Airway epithelial cell (primary cell): ENCODE measurements at places on chromosomes 6 and 20. TPM values are rescaled to one million over a fixed set of nuclear protein-coding genes. Genes with fewer than 3 reads are reported as not detected.

CLDN20 gene
- total RNA-seq, result 0.14 TPM in 1 of 2 replicates, not detected in the other

PARD6B gene
- 2.0 and 4.3 TPM in 2 replicates for total RNA-seq

NRSN2 gene
- total RNA-seq, result 15.1 and 18.6 TPM in 2 replicates

VSX1 gene
- not detected in 2 replicates for total RNA-seq

CCN5 gene
- 0.28 and 0.63 TPM in 2 replicates for total RNA-seq

ULBP2 gene
- 13.0 and 14.1 TPM in 2 replicates for total RNA-seq

ADGRB3 gene
- total RNA-seq, result not detected in 2 replicates

ULBP3 gene
- 12.1 and 14.7 TPM in 2 replicates for total RNA-seq

PROKR2 gene
- total RNA-seq, result not detected in 2 replicates

TREM2 gene
- 7.9 and 10.3 TPM in 2 replicates for total RNA-seq

KIAA0408 gene
- 0.28 TPM in 1 of 2 replicates, not detected in the other for total RNA-seq

PBOV1 gene
- not detected in 2 replicates for total RNA-seq

SNAI1 gene
- not detected in 2 replicates for total RNA-seq

SPINT3 gene
- total RNA-seq, result not detected in 2 replicates

SAMD3 gene
- total RNA-seq, result not detected in 2 replicates

KLHDC3 gene
- total RNA-seq, result 64.0 and 68.7 TPM in 2 replicates

CDH22 gene
- total RNA-seq, result not detected in 2 replicates

FAM229B gene
- total RNA-seq, result 4.1 and 17.0 TPM in 2 replicates

SLC24A3 gene
- 0.07 and 0.09 TPM in 2 replicates for total RNA-seq

TREM1 gene
- 3.0 and 6.2 TPM in 2 replicates for total RNA-seq

SIRPD gene
- not detected in 2 replicates for total RNA-seq

NKX2-4 gene
- total RNA-seq, result not detected in 2 replicates

SCRT2 gene
- total RNA-seq, result not detected in 2 replicates

LRRN4 gene
- total RNA-seq, result 0.14 TPM in 1 of 2 replicates, not detected in the other

HEY2 gene
- 0.60 and 0.78 TPM in 2 replicates for total RNA-seq

BPI gene
- not detected in 2 replicates for total RNA-seq

NOX3 gene
- total RNA-seq, result not detected in 2 replicates

DSP gene
- total RNA-seq, result 585 and 745 TPM in 2 replicates

UST gene
- 4.8 and 6.6 TPM in 2 replicates for total RNA-seq

SYTL3 gene
- total RNA-seq, result 0.99 and 1.5 TPM in 2 replicates

EPHA7 gene
- not detected in 2 replicates for total RNA-seq

RAD21L1 gene
- total RNA-seq, result not detected in 2 replicates

RBM24 gene
- 0.70 and 1.9 TPM in 2 replicates for total RNA-seq

OR2B6 gene
- total RNA-seq, result not detected in 2 replicates

SLC22A2 gene
- not detected in 2 replicates for total RNA-seq

SPATA25 gene
- total RNA-seq, result 0.33 TPM in 1 of 2 replicates, not detected in the other

CFB gene
- 3.1 and 3.9 TPM in 2 replicates for total RNA-seq

SIRPB2 gene
- 0.23 and 0.49 TPM in 2 replicates for total RNA-seq

EGFL8 gene
- total RNA-seq, result 3.0 and 6.0 TPM in 2 replicates

TBCC gene
- total RNA-seq, result 32.2 and 36.6 TPM in 2 replicates

RAET1L gene
- 23.0 and 27.2 TPM in 2 replicates for total RNA-seq

KCNB1 gene
- not detected in 2 replicates for total RNA-seq

EPB41L1 gene
- 9.0 and 11.7 TPM in 2 replicates for total RNA-seq

LYRM2 gene
- 16.2 and 21.2 TPM in 2 replicates for total RNA-seq

RNF5 gene
- 40.7 and 42.6 TPM in 2 replicates for total RNA-seq

TTK gene
- 17.6 and 22.0 TPM in 2 replicates for total RNA-seq

SYNDIG1 gene
- total RNA-seq, result not detected in 2 replicates

PTCHD4 gene
- 0.98 and 1.6 TPM in 2 replicates for total RNA-seq

TP53TG5 gene
- total RNA-seq, result not detected in 2 replicates

KCNK17 gene
- total RNA-seq, result not detected in 2 replicates

WFDC10B gene
- total RNA-seq, result not detected in 2 replicates

MLN gene
- total RNA-seq, result not detected in 2 replicates

NHLRC1 gene
- 1.8 and 3.9 TPM in 2 replicates for total RNA-seq
